Vagina (tissue), 2 donors: ENCODE measurements at places on chromosomes 13 and 19.

GRCh38 chr13:97431171-97431764 is 2.7 kb upstream of the RAP2A start:
- no peak for DNase-seq

DNA sequence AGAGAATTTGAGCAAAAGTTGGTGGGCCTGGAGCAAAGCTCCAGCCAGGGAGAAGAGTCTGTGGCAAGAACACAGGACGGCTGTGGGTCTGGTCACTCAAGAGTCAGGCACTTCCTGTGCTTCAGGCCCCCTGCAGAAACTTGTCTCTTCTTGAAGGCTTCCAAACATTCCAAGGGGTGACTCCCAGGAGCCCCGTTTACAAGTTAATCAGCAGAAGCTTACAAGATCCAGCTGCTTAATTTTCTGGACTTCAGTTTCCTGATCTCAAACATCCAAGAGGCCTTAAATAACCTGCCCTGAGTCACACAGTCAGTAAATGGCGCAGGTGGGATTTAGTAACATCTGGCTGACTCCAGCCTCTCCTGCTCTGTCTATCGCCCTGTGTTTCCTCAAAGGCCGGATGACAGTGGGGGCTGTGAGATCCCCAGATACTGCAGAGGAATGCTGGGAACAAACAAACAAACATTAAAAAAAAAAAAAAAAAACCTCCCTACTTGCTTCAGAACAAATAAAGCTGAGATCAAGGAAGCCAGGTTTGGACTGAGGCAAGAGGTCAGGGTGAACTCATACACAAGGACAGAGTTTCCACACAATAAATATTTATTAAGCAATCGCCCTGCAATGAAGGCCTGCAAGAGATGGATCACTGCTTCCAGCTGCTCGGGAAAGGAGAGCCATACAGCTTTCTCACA is 175.4 kb upstream of the RFC3 start:
- DNase-seq, result peak; percentile 95

- DNase-seq, result no peak
Observed at GRCh38 chr19:40945645-40946044, 45.4 kb upstream of the CYP2B6 start.

DNA sequence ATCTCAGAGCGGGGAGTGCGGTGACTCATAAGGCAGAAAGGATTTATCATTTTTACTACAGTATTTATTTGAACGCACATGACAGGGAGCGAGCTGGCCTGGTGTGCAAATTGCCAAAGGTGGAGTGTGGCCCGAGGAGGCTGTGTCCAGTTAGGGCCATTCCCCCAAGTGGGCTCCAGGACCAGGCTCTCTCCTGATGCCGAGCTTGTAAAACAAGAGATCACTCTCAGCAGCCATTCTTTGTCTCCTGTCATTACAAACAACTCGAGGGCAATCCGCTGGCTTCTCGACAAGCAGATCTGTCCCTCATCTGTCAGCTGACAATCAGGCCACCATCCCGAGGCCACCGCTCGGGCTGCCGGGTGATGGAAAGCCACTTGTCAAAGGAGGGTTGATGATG is 418.9 kb downstream of the ZNF536 start:
- DNase-seq, result peak; percentile 55

DNA sequence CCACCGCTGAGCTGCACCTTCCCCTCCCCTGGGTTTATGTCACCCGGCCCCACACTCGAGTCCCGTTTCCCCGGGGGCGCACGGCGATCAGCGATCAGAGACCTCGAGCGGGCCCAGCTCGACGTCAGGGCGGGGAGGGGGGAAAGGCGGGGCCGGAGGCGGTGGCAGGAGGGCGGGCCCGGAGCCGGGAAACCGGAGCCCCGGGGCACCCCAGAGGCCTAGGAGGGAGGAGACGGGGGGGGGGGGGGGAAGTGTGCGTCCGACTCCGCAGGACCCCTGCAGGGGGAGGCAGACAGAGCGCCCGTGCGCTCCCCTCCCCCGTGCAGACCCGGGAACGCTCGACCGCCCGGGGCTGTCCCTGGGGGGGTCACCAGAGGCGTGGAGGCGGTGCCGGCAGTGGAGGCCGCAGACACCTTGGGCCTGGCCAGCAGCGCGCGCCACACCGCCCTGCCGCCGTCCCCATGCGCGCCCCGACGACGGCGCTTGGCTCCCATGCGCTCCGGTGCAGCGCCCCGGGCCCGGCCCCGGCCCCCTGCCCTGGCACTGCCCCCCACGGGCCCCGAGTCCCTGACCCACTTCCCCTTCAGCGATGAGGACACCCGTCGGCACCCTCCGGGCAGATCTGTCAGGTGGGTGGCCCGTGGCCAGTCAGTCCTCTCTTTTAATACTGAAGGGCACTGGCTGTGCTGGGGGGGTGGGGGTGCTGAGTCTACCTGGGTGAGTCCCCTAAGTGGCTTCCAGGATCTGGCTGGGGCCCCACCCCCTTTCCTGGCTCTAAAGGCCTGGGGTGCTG is 11.8 kb downstream of the PDE4A start:
- DNase-seq, result no peak

DNA sequence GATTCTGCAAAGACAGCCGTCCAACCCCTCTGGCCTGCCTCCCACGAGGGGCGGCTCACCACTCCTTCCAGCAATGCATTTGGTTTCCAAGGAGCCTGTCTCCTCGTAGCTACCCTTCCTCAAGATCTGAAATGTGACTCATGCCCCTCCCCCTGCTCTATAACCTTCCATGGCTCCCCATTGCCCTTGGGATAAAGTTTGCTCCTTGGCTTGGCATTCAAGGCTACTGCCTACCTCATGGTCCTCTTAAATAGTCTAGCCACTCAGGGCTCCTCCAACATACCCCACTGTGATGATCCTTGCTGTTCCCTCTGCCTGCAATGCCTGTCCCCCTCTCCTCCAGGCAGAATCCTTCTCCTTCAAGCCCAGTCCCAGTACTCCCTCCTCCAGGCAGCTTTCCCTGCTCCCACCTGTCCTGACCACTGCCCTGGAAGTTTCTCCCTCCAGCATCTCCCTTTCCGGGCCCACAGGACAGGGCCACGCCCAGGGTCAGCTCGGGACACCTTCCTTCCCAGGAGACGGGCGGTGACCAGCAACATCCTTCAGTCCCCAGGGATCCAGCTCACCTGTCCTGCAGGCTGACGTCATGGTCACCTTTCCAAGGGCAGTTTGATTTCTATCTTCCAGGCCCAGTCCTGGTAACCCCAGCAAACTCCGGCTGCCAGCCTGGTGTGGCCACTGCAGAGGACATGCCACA is 19.2 kb upstream of the SEMA6B start:
- DNase-seq, result no peak
